ENCODE measurements at places on chromosomes 4 and X.

DNA sequence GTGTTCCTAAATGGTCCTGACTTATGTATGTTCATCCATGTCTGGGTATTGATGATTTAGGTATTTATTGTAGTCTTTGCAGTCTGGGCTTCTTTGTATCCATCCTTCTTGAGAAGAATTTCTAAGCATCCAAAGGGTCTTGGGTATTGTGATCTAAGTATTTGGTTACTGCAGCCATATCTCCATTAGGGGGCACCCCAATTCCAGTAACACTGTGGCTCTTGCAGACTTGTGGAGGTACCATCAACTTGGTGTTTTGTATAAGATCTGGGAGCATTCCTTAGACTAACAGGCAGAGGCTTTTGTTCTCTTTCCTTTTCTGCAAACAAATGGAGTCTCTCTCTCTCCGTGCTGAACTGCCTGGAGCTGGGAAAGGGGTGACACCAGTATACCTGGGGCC is 113.7 kb upstream of the NEXMIF start:
- DNase-seq: no peak

- DNase-seq: no peak
Observed at GRCh38 chr4:156568041-156568440, 403.6 kb downstream of the PDGFC start.

DNA sequence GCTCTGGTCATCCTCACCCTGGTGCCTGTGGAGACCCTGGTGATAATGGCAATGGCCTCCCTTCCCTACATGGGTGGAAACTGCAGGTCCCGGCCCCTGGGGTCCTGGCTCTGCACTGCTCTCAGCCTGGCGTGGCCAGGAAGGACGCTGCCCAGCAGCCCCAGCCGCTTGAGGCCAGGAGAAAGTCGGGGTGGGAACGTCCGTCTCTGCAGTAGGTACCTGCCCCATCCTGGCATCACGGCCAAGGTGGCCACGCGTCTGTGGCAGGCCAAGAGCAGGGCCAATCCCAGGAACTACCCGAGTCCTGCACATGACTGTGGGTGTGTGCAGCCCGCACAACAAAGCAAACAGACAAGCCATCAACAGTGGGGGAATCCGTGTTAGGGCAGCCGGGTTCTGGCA is 33.8 kb downstream of the FGFRL1 start:
- DNase-seq: no peak

DNA sequence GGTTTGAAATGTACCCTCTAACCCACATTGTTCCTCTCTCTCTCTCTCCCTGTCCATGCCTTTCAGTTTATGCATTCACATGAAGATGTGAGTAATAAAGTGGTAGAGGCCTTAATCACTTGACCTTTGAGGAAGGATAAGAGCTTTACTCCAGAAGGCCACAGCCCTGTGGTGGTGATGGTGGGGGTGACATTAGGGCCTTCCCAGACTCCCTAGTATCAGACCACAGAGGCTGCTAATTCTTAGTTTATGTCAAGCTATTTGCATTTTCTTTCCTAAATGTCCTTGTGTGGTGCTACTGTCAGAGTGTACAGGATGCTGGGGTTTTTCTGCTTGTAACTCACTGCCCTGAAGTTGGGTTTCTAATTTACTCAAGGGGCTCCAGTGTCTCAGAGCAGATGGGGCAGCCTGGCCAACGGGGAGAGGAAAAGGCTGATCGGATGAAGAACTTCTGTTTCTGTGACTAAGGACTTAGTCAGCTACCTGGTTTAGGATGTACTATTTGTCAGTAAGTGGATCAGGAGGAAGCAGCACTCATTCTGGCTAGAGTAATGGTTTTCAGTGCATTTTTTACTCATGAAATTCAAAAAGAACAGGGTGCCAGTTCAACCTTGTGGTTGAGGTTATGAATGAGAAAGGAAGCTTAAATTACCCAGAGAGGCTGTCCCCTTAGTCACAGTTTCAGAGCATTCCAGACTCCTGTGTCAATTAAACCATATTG is 509.6 kb upstream of the DIPK2B start:
- peak; percentile 76 for DNase-seq

- no peak for DNase-seq
Observed at GRCh38 chr4:26858947-26859401, 1.7 kb upstream of the STIM2 start.

DNA sequence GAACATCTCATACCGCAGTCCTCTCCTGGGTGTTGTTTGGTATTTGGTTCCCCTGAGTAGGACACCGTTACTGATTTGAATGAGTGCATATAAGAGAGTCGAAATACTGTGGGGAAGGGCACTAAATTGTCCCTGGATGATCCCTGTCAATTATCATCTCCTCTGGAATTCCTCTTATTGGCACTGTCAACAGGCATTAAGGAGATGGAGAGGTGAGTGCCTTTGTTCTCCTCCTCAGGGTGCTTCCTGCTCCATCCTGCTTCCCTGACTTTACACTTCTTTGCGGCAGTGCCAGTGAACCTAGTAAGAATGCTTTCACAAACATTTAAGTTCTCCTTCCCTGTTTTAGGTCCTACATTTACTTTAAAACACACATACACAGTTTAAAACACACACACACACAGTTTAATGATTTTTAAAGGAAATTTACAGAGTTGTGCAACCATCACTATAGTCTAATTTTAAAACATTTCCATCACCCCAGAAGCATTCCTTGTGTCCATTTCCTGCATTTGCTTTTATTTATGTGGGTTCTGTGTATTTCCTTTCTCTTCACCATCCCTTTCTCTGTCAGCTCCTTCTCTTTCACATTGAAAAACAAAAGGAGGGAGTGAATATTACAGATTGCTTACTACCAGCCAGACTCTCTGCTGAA is 20.9 kb upstream of the ZRSR2 start:
- DNase-seq: no peak

DNA sequence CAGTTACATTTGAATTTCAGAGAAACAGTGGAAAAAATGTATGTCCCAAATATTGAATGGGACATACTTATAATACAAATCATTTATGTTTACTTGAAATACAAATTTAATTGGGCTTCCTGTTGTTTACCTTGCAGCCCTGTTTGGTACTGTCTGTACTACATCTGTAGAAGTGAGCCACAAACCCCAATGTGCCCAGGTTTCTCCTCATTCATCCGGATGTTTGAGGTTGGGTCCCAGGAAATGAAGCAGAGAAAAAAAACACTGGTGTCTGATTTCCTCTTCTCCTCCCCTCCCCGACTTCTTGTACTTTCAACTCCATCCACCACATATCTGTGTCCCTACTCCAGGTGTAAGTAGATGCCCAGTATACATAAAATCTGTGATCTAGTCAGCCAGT is 27.1 kb upstream of the SCRG1 start:
- no peak for DNase-seq

- DNase-seq: no peak
Observed at GRCh38 chrX:110419512-110419911, 60.9 kb downstream of the RTL9 start.

- DNase-seq: no peak
Observed at GRCh38 chr4:1600811-1601532, 83.1 kb downstream of the FAM53A start.

GRCh38 chr4:93756101-93756500 is 72.5 kb upstream of the ATOH1 start:
- no peak for DNase-seq

GRCh38 chr4:6892190-6892908 is 17.3 kb upstream of the TBC1D14 start:
- no peak for DNase-seq

- no peak for DNase-seq
Observed at GRCh38 chrX:46588263-46588662, 14.7 kb downstream of the CHST7 start.

DNA sequence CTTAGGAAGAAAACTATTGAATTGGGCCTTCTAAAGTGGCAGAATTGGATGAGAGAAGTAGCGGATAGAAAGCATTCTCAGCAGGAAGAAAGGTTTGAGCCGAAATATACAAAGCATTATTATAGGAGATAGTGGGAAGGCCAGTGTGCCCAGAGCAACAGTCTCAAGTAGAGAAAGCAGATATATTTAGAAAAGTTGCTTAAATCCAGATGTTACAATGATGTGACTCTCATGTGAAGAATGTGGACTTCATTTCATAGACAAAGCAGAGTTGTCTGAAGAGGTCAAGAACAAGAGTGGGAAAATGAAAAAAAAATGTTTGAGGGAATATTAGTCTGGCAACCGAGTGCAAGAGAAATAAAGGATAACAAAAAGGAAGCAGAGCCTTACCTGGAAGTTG is 66.9 kb downstream of the SYNPO2 start:
- DNase-seq: no peak

DNA sequence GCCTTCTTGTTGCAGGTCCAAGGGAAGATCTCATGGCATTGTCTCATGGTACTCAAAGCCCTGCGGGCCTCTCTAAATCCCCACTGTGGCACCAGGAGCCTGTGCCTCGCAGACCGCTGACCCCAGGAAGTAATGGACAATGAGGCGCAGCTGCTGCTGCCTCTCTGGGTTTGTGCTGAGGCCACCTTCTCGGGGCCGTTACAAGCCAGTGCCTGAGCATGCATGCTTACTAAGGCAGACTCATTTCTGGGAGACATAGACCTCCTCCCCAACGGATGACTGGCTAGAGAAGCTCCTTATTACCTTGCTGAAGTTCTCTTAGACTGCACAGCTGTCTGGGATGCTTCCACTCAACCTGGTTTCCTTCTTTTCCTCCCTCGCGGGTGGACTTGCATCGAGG is 1.3 kb downstream of the BDH2 start:
- DNase-seq: no peak

- no peak for DNase-seq
Observed at GRCh38 chr4:156329779-156330178, 376.1 kb upstream of the CTSO start.

DNA sequence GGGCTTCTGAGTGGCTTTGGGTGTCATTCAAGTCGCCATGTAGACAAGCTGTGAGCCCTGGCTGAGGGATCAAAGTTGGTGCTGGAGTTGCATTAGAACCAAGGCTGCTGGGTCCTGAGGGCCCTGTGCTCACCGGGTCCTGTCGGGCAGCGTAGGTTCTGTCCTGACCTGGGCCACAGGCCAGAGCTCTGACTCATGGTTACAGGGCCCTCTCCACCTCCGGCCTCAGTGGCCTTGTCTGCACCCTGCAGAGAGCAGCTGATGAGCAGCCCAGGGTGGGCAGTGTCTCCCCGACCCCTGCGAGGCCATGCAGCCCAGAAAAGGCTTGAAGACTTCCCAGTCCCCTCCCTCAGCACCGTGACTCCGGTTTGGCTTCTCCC is 22.5 kb downstream of the ATP2B3 start:
- no peak for DNase-seq

GRCh38 chr4:17639136-17639535 is 24.7 kb downstream of the MED28 start:
- no peak for DNase-seq

GRCh38 chrX:152886716-152887115 is 11.2 kb upstream of the ZNF185 start:
- DNase-seq: no peak

DNA sequence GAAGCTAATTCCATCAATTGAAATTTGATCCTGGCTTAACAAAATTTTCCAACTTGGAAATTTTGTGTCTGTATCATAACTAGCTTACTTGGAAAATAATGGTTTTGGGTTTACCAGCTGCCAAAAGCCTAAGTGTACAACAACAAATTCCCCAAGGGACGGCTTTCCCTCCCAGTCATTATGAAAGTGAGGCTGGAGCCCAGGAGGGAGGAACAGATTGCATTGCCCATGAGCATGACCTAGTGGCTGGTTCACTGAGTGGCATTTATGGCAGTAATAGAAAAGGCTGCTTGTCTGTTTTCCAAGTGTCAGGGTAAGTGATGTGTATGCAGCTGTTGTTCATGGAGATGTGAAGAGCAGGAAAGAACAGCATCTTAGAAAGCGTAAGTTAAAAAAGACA is 70.8 kb upstream of the HHIP start:
- no peak for DNase-seq

- DNase-seq: no peak
Observed at GRCh38 chr4:84878546-84878945, 87.9 kb downstream of the WDFY3 start.

DNA sequence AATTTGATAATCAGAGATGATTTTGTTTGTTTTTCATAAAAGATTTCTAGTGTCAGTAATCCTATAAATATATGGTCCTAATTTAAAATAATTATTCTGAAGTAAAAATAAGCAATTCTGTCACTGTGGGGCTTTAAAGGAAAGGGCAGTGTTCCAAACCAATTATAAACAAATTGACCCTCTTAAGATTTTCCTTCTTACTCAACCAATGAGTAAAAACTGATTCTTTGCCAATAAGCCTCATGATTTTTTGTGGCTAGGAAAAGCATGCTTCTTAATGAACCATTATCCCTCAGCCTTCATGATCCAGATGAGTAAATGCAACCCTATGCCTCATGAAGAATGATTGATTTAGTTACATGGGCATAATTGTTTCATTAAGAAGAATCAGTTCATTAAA is 1010.4 kb downstream of the ADGRL3 start:
- DNase-seq: no peak

DNA sequence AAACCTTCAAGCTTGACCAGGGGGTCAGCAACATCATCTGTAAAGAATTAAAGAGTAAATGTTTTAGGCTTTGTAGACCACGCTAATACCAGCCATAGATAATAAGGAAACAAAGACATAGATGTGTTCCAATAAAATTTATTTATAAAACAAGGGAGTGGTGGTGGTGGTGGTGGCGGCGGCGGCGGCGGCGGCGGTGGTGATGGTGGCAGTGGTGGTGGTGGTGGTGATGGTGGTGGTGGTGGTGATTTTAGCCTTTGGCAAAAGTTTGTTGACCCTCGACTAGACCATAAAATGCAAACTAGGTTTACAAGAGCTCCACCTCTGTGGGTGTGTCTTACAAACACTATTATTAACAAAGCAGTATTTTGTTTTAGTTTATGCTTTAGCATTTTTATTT is 222.3 kb upstream of the SPOCK3 start:
- no peak for DNase-seq

GRCh38 chr4:168551945-168552695 is 55.3 kb downstream of the PALLD start:
- DNase-seq: no peak

DNA sequence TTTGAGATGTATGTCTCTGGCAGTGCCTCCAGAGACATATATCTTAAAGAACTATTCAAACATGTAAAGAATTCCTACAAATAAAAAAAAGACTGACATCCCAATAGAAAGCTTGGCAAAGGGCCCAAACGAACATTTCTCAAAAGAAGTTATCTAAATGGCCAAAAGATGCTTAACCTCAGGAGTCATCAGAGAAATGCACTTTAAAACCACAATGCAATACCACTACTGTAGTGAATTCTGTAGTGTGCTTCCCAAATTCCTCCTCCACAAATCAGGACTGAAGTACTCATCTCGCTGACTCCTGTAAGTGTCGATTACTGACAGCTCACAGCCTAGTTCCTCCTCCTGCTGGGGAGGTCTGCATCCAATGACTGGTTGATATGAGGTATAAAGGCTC is 129.0 kb upstream of the MAMLD1 start:
- DNase-seq: no peak

GRCh38 chr4:174859904-174860303 is 30.9 kb upstream of the GLRA3 start:
- DNase-seq: no peak

GRCh38 chr4:168879188-168879587 is 130.9 kb downstream of the CBR4 start:
- DNase-seq: no peak

All from AG04450 (cell line).